Hepatocyte (in vitro differentiated cells): ENCODE measurements at places on chromosomes 6 and 20. TPM values are rescaled to one million over a fixed set of nuclear protein-coding genes. Genes with fewer than 3 reads are reported as not detected.

- peak; percentile 61 for DNase-seq
Measured at GRCh38 chr6:36780442-36781177, 58.6 kb downstream of the CPNE5 start.

Gene LZTS3
- 36.4 and 38.1 TPM in 2 replicates for total RNA-seq

- peak; percentile 34 for DNase-seq
Measured at GRCh38 chr6:54191461-54191860, 80.2 kb downstream of the MLIP start.

- peak; percentile 85 for DNase-seq
Measured at GRCh38 chr6:35496036-35496840, 641 bp downstream of the TEAD3 start.

GRCh38 chr20:2297357-2297728 is 1.5 kb downstream of the TGM3 start:
- DNase-seq, result no peak

DNA sequence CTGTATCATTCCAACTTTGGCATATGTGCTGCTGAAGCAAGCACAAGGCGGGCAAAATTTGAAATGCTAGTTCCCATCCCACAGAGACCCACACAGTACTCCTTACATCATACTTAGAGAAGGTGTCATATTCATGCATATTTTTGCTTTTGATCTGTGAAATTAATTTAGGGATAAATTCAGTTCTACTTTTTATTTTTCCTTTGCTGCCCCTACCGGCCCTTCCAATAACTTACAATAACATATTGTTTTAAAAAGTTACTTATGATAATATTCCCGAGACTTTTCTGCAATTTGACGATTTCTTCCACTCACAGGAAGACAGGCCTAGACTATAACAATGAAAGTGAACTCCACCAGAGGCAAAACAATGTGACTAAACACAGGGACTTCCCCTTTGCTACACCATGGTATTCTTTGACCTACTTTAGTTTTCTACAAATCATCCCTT is 35.0 kb downstream of the SESN1 start:
- DNase-seq, result no peak

GRCh38 chr6:1825277-1825676 is 215.6 kb downstream of the FOXC1 start:
- DNase-seq, result no peak

GRCh38 chr6:144597511-144597910 is 312.4 kb downstream of the UTRN start:
- no peak for DNase-seq

DNA sequence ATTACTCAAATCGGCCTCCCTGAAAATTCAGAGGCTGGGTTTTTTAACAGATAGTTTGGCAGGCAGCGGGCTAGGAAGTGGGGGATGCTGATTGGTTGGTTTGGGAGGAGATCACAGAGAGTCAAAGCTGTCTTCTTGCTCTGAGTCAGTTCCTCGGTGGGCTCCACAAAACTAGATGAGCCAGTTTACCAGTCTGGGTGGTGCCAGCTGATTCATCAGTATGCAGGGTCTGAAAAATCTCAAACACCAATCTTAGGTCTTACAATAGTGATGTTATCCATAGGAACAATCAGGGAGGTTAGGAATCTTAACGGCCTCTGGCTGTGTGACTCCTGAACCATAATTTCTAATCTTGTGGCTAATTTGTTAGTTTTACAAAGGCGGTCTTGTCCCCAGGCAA is 190.7 kb downstream of the C6orf118 start:
- no peak for DNase-seq

Gene TRIM40
- total RNA-seq, result 0.40 and 1.0 TPM in 2 replicates

- no peak for DNase-seq
Measured at GRCh38 chr6:93293872-93294271, 125.5 kb downstream of the EPHA7 start.

DNA sequence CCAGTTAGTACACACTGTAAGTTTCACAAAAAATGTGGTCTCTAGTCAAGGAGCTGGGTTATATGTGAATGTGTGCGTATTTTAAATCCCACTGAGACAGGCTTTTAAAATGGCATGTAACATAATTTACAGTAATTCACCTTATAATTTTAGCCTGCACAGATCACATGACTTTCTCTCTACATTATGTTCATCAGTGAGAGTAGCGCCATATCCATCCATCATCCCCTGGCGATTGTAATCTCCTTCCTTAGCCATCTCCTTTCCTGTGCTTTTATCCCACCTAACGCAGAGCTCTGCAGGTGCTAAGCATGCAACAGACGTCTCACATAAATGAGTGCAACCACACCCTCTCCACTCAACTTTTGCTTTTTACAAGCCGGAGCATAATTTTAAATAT is 210.8 kb downstream of the TBC1D7 start:
- no peak for DNase-seq
